ENCODE measurements at places on chromosomes 13 and 19. TPM values are rescaled to one million over a fixed set of nuclear protein-coding genes. Genes with fewer than 3 reads are reported as not detected.

DNA sequence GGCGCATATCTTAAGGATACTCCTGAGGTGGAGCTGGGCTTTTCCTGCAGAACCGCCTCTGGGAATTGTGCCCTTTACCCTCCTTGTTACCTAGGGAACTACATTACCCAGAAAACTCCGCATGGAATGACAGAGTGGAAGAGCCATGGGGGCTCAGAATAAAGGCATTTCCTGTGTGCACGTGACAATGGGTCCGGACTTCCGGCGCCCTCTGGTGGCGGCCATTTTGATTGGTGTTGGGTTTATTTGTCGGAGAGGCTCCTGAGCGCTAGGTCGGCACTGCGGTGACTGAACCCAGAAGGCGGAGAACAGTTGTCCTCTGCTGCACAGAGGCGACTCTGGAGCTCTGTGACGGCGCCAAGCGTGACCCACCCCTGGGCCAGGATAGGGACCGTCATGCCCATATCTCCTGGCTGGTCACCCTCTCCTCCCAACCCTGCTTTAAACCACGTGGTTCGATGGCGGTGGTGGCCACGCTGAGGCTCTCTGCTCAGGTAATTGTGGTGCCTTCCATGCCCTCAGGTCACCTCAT, at the start of gene ZNF587B:
TSS of gene ZNF587B (plus strand) at position 229 of the 532 bp plus-strand sequence. CDS start at position 459, 230 bp downstream.
- no peak for DNase-seq

GRCh38 chr13:73059460-73060250, 850 bp downstream of the KLF5 start:
- no peak for DNase-seq

DNA sequence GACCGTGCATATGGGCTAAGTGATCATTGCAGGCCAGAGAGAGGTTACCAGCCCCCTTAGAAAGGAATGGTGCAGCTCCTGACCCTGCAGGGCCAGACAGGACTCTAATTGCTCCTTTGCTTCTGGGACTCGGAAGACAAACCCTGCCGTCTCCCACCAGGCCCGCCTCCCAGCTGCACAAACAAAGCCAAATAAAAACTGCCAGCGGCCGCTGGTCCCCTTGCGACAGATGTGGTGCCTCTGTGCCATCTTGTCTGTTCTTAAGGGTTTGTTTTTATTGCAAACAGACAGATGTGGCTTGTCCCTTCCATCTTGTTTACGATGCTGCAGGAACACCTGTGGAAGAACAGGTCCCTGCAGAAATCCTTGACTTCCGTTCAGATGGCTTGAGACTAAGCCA, 434.4 kb upstream of the TSHZ3 start:
- no peak for DNase-seq

DNA sequence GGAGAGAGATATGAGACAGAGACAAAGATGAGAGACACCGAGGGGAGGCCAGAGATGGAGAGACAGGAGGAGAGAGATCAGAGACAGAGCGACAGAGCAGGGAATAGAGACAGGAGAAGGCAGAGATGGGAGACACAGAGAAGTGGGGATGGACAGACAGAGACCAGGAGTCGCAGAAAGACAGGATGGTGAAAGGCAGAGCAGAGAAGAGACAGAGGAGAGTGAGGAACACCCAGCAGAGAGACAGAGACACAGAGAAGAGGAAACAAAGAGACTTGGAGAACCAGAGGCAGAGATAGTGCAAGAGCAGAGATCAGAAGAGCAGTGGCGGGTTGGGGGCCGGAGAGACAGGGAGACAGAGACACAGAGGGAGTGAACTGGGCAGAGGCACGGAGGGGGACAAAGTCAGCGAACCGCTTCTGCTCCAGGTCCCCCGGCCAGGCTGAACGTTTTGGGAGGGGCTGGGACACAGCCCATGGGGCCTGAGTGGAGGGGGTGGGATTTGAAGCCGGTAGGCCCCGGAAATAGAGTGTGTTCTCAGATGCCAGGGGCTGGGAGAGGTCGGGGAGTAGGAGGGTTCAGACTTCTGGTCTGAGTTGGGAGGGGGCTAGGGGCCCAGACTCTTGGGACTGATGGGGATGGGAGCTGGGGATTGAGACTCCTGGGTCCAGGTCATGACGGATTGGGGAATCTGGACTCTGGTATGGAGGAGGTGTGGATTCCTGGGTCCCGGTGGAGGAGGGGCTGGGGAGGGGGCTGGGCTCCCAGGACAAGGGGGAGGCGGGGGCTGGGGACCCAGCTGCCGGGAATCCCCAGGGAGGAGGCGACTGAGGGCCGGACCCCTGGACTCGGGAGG, 654 bp downstream of the ZNF579 start:
- DNase-seq, result no peak

GRCh38 chr13:108833531-108833930, 204.1 kb downstream of the MYO16 start:
- DNase-seq, result no peak

DNA sequence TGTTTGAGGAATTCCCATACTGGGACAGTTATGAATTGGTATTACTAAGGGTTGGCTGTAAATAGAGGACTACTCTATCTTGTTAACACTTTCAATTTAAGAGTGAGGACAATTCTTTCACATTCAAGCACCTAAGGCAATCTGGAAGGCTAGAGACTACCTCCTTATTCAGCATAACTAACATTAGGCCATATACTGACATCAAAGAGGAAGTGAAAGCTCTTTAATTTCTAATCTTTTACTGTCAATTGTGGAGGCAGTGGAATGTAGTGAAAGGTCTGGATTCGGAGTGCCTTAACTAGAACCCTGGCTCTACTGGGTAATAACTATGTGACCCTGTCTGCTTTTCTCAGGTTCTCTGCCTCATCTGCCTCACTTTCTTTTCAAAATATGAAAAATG, 134.0 kb downstream of the UFM1 start:
- DNase-seq, result no peak

DNA sequence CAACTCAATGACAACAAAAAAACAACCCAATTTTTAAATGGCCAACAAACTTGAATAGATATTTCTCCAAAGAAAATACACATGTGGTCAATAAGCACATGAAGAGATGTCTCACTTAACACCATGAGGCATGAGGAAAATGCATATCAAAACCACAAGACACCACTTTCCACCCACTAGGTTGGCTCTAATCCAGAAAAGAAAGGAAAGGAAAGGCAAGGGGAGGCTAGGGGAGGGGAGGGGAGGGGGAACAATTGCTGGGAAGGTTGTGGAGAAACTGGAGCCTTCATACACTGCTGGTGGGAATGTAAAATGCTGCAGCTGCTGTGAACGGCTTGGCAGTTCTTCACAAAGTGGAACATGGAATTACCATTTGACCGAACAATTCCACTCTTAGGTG, 854.3 kb downstream of the UQCRFS1 start:
- DNase-seq, result no peak

DNA sequence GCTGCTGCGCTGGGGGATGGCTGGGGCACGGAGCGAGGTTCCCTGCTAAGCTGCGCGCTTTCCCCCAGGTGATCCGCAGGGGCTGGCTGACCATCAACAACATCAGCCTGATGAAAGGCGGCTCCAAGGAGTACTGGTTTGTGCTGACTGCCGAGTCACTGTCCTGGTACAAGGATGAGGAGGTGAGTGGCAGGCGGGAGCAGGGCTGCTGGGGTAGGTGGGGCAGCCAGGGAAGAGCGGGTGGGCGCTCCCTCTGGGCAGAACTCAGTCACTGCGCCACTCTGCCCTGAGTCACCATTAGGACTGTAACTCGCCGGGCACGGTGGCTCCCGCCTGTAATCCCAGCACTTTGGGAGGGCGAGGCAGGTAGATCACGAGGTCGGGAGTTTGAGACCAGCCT, 23.8 kb downstream of the TMED1 start:
- no peak for DNase-seq

- DNase-seq, result no peak
Observed at GRCh38 chr13:99012539-99012938, 34.7 kb upstream of the DOCK9 start.

DNA sequence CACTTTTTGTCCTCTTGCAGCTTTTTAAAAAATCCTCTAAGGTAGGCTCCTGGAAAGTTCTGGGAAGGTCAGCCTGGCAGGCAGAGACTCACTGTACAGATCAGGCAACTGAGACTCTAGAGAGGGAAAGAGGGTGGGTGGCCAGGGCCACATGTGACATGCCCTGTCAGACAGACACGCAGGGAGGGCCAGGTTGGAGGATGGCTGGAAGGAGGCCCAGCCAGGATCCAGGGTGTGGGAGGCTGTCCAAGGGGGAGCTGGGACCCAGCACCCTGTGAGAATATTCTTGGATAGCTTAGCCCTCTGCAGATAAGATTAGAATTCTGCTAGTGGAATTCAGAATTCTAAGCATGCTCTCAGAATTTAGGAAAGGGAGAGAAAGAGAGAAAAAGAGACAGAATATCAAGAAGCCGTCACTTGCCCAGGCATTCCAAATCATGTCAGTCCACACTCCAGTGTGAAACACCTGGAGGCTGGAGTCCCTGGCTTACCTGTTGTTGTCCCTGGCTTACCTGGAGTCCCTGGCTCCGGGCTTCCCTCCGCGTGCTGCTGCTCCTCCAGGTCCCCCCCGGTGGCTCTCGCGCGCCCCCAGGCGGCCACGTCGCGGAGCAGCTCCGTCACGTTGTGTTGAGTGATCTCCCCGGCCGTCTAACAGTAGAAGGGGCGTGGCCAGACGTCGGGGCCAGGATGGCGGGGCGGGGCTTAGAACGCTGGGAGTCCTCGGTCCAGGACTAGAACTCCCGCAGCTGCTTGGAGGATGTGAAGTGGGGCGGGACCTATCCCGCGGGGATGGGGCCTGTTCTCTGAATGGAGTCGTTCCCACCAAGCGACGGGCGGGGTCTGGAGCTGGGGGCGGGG, 2.8 kb upstream of the TNNI3 start:
- DNase-seq, result peak; percentile 44

GRCh38 chr13:52345048-52345447, 60.9 kb downstream of the THSD1 start:
- DNase-seq, result peak; percentile 22

DNA sequence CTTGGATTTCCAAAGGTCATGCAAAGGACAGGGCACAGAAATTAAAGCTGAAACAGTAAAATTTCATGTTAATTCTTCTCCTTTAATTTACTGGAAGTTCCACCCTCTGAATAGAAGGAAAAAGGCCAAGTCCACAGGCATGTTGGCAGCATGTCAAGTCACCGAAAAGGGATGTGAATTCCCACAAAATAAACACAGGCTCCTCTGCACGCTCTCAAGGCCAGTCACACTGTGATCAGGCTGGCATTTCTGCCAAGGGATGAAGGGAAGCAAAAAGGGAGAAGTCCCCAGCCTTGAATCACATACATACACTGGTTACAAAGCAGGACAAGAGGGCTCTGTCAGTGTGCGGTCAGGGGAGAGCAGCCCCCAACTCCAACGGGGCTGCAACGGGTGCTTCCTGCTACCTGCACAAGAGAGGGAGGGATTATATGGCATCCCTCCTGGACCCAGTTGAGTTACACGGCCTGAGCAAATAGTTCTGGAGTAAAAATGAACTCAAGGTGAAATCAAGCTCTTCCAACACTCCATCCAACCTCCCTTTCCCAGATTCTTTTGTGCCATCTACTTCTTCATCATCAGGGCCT, 6.9 kb downstream of the DCLK1 start:
- peak; percentile 26 for DNase-seq

GRCh38 chr19:38880076-38880881, 2.2 kb upstream of the RINL start:
- no peak for DNase-seq

- DNase-seq, result no peak
Observed at GRCh38 chr13:109400209-109400608, 386.2 kb downstream of the IRS2 start.

- peak; percentile 32 for DNase-seq
Observed at GRCh38 chr13:24271601-24272451, 37.6 kb upstream of the C1QTNF9 start.

DNA sequence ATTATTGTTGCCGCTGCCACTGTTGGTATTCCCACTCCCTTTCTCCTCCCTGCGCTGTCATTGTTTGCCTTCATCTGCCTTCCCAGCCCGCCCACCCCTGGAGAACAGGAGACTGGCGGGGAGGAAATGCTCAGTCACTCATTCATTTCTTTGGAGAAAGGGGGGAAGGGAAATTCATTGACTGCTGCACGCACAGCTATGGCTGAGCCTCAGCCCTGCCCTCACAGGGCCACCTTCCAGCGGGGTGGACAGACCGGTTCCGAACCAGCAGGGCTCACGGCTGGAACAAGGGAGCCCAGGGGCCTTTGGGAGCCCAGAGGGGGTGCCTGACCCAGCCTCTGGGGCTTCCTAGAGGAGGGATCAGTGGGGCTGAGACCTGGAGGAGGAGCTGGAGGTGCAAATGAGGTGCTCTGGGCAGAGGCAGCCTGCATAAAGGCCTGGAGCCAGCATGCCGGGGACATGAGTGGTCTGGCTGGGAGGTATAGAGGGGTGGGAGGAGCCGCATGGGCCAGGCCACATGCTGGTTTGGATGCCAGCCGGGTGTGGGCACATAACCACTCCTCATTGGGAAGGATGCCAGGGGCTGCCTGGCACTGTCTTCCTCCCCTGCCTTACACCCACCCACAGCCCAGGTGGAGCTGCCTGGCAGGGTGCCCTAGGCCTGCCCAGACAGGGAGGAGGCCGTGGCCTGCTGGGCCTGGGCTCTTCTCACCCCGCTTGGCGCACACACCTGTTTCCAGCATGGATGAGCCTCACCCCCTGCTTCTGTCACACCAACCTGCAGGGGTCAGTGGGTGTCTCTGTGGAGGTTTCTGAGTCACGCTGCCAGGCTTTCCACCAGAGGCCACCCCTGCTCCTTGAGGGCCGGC, 26.8 kb downstream of the PPP5C start:
- no peak for DNase-seq

Gene SLC5A5
- not detected for total RNA-seq

Gene OR7C1
- not detected for total RNA-seq

Gene FCER2
- total RNA-seq, result not detected

Gene GRIN3B
- 0.59 TPM for total RNA-seq

Gene IZUMO2
- not detected for total RNA-seq

Gene KCNRG
- total RNA-seq, result 4.7 TPM

Gene CILP2
- not detected for total RNA-seq

Gene ANKRD24
- 0.07 TPM for total RNA-seq

Gene BLOC1S3
- 3.5 TPM for total RNA-seq

Gene SIGLEC8
- total RNA-seq, result not detected

Gene NDUFA13
- total RNA-seq, result 173 TPM

Gene CYP2B6
- not detected for total RNA-seq

Gene DENND1C
- total RNA-seq, result not detected

Gene STOML3
- not detected for total RNA-seq
